ENCODE measurements at places on chromosomes 5 and 9. TPM values are rescaled to one million over a fixed set of nuclear protein-coding genes. Genes with fewer than 3 reads are reported as not detected.

GRCh38 chr5:175821790-175822211 lies 49.6 kb upstream of the CPLX2 start:
- H3K36me3 ChIP-seq, result no peaks in the 10 kb centered on the region
- H3K27ac ChIP-seq, result no peak overlapping the region
- H3K27me3 ChIP-seq, result no peaks in the 10 kb centered on the region
- no peak for DNase-seq
- H3K4me1 ChIP-seq, result no peaks in the 10 kb centered on the region

GRCh38 chr9:7570107-7570720 lies 229.4 kb downstream of the DMAC1 start:
- no peaks in the 10 kb centered on the region for H3K27me3 ChIP-seq
- no peaks in the 10 kb centered on the region for H3K36me3 ChIP-seq
- H3K27ac ChIP-seq, result no peak overlapping the region
- no peaks in the 10 kb centered on the region for H3K4me1 ChIP-seq

DNA sequence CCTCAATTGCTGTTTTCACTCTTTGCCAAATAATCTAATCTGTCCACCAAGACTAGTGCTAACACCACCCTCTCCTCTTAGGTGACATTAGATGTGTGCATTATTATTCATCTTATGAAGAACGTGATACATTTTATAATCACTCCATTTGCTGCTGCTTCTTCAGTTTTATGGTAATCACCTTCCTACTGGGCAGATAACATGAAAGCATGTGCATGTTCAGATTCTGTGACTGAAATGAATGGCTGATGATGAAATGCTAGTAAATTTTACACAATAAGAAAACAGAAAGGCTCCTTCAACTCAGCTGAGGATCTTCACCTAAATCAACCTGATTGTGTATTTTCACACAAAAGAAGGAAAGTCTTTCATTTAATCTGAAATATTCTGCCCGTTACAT lies 577.6 kb downstream of the CSNK1G3 start:
- no peak overlapping the region for H3K27ac ChIP-seq
- H3K27me3 ChIP-seq, result no peaks in the 10 kb centered on the region
- no peak for DNase-seq
- H3K4me1 ChIP-seq, result no peaks in the 10 kb centered on the region

- no peaks in the 10 kb centered on the region for H3K4me1 ChIP-seq
- H3K27ac ChIP-seq, result no peak overlapping the region
- H3K27me3 ChIP-seq, result no peaks in the 10 kb centered on the region
- no peaks in the 10 kb centered on the region for H3K36me3 ChIP-seq
- H3K4me3 ChIP-seq, result no peak overlapping the region
Measured at GRCh38 chr9:93154293-93154903, 20.3 kb upstream of the NINJ1 start.

- no peaks in the 10 kb centered on the region for H3K36me3 ChIP-seq
- no peak overlapping the region for H3K27ac ChIP-seq
- no peak for DNase-seq
Measured at GRCh38 chr9:3692606-3693005, 166.8 kb upstream of the RFX3 start.

DNA sequence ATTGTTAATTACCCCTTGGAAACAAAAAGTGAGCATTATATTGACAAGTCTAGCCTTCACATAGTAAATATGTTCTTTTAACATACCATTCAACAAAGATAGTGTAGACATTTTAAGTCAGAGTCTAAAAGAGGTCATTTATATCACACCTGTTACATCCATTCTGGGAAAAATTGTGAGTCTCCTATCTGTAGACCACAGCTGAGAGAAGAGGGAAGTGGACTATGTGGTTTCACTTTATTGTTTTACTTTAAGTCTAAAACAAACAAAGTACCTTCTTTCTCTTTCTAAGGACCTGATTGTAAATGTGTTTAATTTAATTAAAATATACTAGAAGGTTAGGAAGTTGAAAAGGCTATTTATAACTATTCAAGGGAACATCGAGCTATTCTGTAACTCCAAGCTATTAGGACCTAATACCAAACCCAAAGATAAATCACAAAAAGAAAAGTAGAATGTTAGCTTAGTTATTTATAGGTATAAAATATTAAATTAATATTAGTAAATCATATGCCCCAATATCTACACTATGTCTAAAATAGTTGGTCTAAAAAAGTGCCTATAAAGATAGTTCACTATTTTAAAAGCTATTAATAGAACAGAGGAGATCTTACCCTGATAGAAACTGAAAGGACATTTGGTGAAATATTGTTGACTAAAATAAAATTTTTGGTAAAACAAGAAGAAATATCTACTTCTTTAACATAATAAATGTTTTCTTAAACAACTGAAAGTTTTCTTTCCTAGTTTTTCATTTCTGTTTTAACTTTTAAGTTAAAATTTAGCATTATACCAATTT lies 134.9 kb downstream of the TMEM167A start:
- no peak overlapping the region for H3K27ac ChIP-seq
- no peaks in the 10 kb centered on the region for H3K4me1 ChIP-seq
- DNase-seq, result no peak
- H3K27me3 ChIP-seq, result no peaks in the 10 kb centered on the region
- H3K36me3 ChIP-seq, result no peaks in the 10 kb centered on the region

The KIF27 gene
- total RNA-seq, result 2.0 TPM

The SMIM33 gene
- total RNA-seq, result not detected

The OLFML2A gene
- total RNA-seq, result 1.1 TPM

The AK8 gene
- 1.0 TPM for total RNA-seq

The LCN15 gene
- total RNA-seq, result not detected

The SPIN1 gene
- 51.7 TPM for total RNA-seq
